ENCODE measurements at places on chromosomes 12 and 14. TPM values are rescaled to one million over a fixed set of nuclear protein-coding genes. Genes with fewer than 3 reads are reported as not detected.
A peak's percentile ranks its signal among the peaks of the same experiment; 100 is the strongest.

Gene ALDH2
- 48.8 TPM for total RNA-seq

Gene DPF3
- 4.0 TPM for total RNA-seq

Gene TMEM229B
- total RNA-seq: 2.0 TPM

Gene CMKLR1
- 5.7 TPM for total RNA-seq

DNA sequence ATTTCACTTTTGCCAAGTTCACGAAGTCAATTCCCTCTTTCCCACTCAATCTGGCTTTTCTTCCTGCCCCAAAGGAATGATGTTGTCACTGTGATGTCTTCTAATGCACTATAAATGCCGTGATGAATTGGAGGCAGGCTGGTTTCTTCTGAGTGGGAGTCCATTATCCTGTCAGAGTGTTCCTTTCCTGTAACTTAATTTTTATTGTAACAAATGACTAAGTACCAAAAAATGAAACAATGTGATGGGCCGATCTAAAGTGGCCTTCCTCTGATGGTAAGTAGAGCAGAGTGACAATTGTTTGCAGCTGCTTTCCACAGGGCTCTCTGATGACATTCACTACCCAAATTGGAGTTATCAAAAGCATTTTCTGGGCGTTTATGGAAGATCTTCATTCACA lies 22.2 kb downstream of the TMEM30B start:
- DNase-seq: no peak
- no peaks in the 10 kb centered on the region for H3K36me3 ChIP-seq
- H3K4me3 ChIP-seq: no peak overlapping the region
- H3K27me3 ChIP-seq: no peaks in the 10 kb centered on the region
- no peak overlapping the region for H3K27ac ChIP-seq

Gene HSPB8
- total RNA-seq: 14.8 TPM

Gene HVCN1
- 1.3 TPM for total RNA-seq

- no peaks in the 10 kb centered on the region for H3K36me3 ChIP-seq
- peaks cover 11% of the 10 kb centered on the region for H3K4me1 ChIP-seq
- H3K27ac ChIP-seq: no peak overlapping the region
- DNase-seq: no peak
- no peak overlapping the region for H3K4me3 ChIP-seq
These were observed 110.0 kb downstream of the DYRK2 start for GRCh38 chr12:67758521-67758920.

DNA sequence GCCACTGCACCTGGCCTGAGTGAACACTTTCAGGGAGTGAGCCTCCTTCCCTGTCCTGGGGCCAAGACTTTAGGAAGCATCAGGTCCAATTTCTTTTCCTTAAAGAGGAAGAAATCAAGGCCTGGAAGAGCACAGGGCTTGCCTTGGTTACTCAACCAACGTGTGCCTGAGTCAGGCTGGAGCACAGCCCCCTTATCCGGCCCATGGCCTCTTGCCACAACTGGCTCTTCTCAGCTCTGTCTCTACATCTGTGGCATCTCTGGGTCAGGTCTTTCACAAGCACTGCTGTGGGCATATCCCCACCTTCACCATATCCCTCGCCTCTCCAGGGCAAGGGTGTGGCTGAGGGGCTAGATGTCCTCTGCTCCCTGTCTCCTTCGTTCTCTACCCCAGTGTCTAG lies 6.8 kb downstream of the MYH6 start:
- DNase-seq: no peak
- no peaks in the 10 kb centered on the region for H3K27me3 ChIP-seq
- H3K36me3 ChIP-seq: no peaks in the 10 kb centered on the region
- no peak overlapping the region for H3K4me3 ChIP-seq

Gene TAC3
- not detected for total RNA-seq

Gene OR6C2
- total RNA-seq: not detected

Gene NT5DC3
- total RNA-seq: 14.5 TPM

Gene GPR137C
- under 0.01 TPM for total RNA-seq

- no peak overlapping the region for H3K27ac ChIP-seq
- H3K4me1 ChIP-seq: no peaks in the 10 kb centered on the region
- DNase-seq: no peak
- H3K4me3 ChIP-seq: no peak overlapping the region
- H3K27me3 ChIP-seq: no peaks in the 10 kb centered on the region
- H3K36me3 ChIP-seq: no peaks in the 10 kb centered on the region
These were observed 28.2 kb downstream of the ANO2 start for GRCh38 chr12:5916785-5917290.

- H3K4me1 ChIP-seq: peaks cover 28% of the 10 kb centered on the region
- no peaks in the 10 kb centered on the region for H3K36me3 ChIP-seq
- H3K27me3 ChIP-seq: no peaks in the 10 kb centered on the region
- H3K4me3 ChIP-seq: no peak overlapping the region
- no peak overlapping the region for H3K27ac ChIP-seq
These were observed 9.2 kb downstream of the SOS2 start for GRCh38 chr14:50222055-50222613.

- no peak overlapping the region for H3K27ac ChIP-seq
- H3K4me3 ChIP-seq: no peak overlapping the region
- no peak for DNase-seq
These were observed 53.0 kb upstream of the BCL11B start for GRCh38 chr14:99325016-99325415.

- H3K36me3 ChIP-seq: no peaks in the 10 kb centered on the region
- H3K4me1 ChIP-seq: no peaks in the 10 kb centered on the region
- H3K27ac ChIP-seq: no peak overlapping the region
- H3K4me3 ChIP-seq: no peak overlapping the region
- H3K27me3 ChIP-seq: no peaks in the 10 kb centered on the region
These were observed 133.4 kb downstream of the TMTC1 start for GRCh38 chr12:29650371-29650770.

- H3K27ac ChIP-seq: no peak overlapping the region
- no peak for DNase-seq
- H3K27me3 ChIP-seq: no peaks in the 10 kb centered on the region
- no peaks in the 10 kb centered on the region for H3K4me1 ChIP-seq
These were observed 34.5 kb downstream of the PLCZ1 start for GRCh38 chr12:18703321-18703720.

DNA sequence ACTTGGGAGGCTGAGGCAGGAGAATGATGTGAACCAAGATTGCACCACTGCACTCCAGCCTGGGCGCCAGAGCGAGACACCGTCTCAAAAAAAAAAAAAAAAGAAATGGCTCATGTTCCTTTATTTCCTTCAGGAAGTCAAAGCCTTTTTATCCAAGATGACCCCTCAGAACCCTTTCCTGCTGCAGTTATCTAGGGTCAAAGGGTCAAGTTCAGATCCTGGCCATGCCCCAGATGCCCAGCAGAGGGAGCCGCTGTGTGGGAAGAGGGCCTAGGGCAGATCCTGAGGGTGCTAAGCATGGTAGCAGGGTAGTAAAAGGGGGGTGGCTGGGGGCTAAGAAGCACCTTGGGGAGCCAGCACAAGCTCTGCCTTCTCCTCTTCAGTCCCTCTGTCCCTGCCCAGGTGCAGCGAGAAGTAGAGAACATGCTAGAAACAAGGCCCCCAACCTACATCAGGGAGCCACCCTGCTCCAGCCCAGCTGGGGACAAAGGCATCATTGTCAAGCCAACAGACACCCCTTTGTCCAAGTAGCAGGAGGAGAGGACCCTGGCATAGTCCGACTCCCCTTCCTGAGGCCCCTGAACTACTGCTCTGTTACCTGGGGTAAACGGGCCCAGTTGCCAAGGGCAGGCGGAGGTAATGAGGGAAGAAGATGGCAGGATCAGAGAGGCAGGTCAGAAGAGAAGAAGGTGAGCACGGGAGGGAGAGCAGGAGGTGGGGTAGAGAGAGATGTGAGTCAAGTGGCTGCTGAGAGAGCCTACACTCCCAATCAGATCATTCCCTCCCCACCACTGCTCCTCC lies 6.5 kb downstream of the NFE2 start:
- peak; percentile 64 for DNase-seq
- no peaks in the 10 kb centered on the region for H3K36me3 ChIP-seq
- H3K27me3 ChIP-seq: no peaks in the 10 kb centered on the region
- no peak overlapping the region for H3K4me3 ChIP-seq

Gene SLC38A6
- total RNA-seq: 5.9 TPM

GRCh38 chr12:113880988-113881962 lies 84.8 kb downstream of the RBM19 start:
- no peak for DNase-seq
- no peaks in the 10 kb centered on the region for H3K4me1 ChIP-seq
- no peak overlapping the region for H3K27ac ChIP-seq
- no peaks in the 10 kb centered on the region for H3K36me3 ChIP-seq
- H3K4me3 ChIP-seq: no peak overlapping the region

- H3K27ac ChIP-seq: no peak overlapping the region
- H3K36me3 ChIP-seq: no peaks in the 10 kb centered on the region
- no peaks in the 10 kb centered on the region for H3K27me3 ChIP-seq
- no peak for DNase-seq
- no peak overlapping the region for H3K4me3 ChIP-seq
These were observed 444.5 kb upstream of the FAR2 start for GRCh38 chr12:28704477-28705169.

- no peaks in the 10 kb centered on the region for H3K4me1 ChIP-seq
- no peaks in the 10 kb centered on the region for H3K27me3 ChIP-seq
- H3K36me3 ChIP-seq: no peaks in the 10 kb centered on the region
- H3K4me3 ChIP-seq: no peak overlapping the region
- H3K27ac ChIP-seq: no peak overlapping the region
These were observed 163.5 kb downstream of the AACS start for GRCh38 chr12:125228519-125229260.
